ENCODE measurements at places on chromosomes 3 and 15.

DNA sequence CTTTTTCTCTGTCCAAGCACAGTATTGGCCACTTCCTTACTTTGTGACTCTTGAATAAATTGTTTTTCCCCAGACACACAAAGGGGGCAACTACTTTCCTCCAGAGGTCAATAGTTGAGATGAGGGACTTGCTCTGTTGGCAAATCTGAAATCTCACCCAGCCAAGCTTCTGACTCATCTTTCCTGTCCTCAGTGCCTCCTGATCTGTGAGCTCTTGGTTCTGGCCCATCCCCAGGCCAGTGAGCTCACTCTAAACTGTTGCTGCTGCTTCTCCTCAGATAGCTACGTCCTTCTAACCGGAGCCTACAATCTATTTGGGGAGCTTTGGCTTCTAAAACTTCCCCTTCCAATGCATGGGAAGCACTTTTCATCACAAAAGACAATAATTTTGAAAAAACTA, 50.0 kb upstream of the NMD3 start:
- DNase-seq: peak; percentile 76

- DNase-seq: no peak
Measured at GRCh38 chr3:24507776-24508422, 13.2 kb upstream of the THRB start.

DNA sequence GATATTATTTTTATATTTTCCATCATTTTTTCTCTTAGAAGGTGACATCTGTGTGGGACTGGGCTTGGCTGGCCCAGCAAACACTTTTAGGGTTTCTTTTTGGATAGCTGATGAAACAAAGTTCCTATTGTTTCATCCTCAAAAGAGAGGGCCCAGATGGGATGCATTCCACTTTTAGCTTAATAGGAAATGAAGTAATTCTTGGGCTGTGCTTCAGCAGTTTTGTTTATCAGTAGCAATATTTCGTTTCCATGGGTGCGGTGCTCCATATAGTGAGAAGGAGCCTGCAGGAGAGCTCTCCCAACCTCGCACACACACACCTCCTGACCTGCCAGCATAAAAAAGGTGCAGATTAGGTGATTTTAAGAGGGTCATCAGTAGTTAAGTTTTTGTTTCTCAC, 147.5 kb downstream of the AKAP13 start:
- DNase-seq: peak; percentile 64

DNA sequence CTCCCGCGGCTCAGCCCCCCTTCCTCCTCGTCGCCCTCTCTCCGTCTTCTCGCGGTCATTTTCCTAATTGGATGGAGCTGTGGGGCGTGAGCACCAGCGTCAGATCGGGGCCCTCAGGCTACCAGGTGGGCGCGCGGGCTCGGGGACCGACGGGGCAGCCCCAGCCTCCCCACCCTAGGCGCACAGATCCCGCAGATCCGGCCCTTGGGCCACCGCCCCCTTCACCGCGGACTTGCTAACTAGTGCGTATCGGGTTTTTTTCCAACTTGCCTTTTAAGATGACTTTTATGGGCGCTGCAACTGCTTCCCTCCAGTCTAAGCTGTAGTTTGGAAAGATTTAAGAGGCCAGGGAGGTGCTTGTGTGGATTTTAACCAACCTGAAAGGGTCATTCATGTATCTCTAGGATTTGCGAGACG, 1.3 kb downstream of the ZNF710 start:
- DNase-seq: peak; percentile 71

DNA sequence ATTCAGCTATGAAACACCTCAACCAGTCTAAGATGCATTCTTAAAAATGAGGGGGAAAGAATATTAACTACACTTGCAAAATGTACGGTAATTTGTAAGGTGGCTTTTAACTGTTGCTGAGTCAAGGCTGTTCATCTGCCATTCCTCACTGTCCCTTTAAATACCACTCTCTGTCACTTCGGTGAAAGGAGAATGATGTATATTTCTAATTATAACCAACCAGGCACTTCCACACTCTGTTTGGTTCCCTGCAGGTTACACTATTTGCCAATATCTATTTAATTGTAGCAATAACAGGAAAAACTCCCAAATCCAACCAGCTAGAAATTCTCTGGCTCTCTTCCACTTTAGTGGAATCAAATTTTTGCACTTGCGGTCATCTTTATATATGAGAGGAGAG, 70.5 kb upstream of the SLCO3A1 start:
- DNase-seq: no peak

GRCh38 chr15:68001811-68002210, 52.3 kb upstream of the PIAS1 start:
- DNase-seq: no peak

GRCh38 chr3:190579514-190580137, 65.7 kb downstream of the IL1RAP start:
- no peak for DNase-seq

GRCh38 chr15:38768970-38769369, 204.4 kb upstream of the RASGRP1 start:
- peak; percentile 41 for DNase-seq

DNA sequence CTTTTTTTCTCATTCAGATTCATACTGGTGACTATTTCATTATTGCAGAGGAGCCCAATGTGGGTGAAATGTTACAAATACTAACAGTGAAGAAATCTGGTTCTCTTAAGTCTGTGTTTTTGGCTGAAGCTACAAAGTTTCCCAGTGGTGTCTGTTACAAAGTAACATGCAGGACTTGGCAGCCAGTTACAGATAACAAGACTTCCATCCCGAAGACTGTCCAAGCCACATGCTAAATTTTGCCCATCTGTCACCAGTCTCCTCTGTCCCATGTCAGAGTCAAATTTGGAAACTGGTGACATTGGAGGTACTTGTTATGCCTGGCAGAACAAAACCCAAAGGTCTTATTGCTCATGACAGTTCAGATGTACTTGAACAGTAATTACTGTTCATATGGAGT, 269.2 kb upstream of the GOLIM4 start:
- no peak for DNase-seq

GRCh38 chr3:140078940-140079339, 144.0 kb downstream of the CLSTN2 start:
- peak; percentile 26 for DNase-seq

- peak; percentile 76 for DNase-seq
Measured at GRCh38 chr15:73273181-73274002, 95.4 kb downstream of the HCN4 start.

GRCh38 chr3:193894121-193894863, 241.7 kb upstream of the HES1 start:
- no peak for DNase-seq

DNA sequence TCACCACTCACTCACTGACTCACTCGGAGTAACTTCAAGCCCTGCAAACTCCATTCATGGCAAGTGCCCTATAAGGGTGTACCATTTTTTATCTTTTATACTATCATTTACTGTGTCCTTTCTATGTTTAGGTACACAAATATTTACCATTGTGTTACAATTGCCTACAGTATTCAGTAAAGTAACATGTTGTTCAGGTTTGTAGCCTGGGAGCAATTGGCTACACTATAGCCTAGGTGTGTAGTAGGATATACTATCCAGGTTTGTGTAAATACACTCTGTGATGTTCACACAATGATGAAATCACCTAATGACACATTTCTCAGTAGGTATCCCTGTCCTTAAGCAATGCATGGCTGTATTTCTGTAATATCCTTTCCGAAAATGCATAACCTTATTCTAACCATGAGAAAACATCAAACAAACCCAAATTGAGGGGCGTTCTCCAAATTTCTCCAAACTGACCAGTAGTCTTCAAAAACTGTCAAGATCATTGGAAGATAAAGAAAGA, 17.9 kb upstream of the CNOT10 start:
- DNase-seq: no peak

- no peak for DNase-seq
Measured at GRCh38 chr3:24046214-24046613, 101.1 kb downstream of the NR1D2 start.

DNA sequence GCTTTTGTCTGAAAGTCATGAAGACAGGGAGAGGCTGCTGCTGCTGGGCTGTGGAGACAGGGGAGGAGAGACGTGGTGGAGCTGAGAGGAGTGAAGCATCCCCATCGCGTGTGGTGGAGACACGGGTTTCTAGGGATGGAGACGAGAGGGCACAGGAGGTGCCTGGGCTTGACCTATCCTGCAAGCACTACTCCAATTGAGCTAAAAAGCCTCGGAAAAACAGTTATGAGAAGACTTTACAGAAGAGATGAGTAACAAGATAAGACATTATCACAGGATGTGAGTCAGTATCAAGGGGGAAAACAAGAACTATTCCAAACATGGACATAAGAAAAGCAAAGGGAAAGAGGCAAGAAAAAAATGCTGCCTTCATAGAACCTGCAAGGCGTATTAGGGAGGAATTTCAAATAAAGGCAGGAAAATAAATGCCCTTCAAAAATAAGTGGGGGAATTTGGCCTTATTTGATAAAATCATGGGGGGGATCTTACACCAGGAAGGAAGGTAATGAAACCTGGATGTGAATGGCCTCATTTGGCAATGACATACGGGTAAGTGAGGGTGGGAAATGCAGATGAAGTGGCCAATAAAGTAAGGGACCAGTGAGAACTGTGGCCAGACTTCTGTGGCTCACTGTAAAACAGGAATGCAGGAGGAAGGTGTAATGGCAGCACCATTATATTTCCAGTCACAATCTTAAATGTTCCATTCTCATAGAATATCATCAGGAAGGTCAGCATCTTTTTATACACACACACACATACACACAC, 97.9 kb downstream of the PLD1 start:
- no peak for DNase-seq

- no peak for DNase-seq
Measured at GRCh38 chr3:53346922-53347260, 452 bp downstream of the DCP1A start.

- DNase-seq: peak; percentile 93
Measured at GRCh38 chr3:146160321-146160963, 542 bp downstream of the PLOD2 start.

DNA sequence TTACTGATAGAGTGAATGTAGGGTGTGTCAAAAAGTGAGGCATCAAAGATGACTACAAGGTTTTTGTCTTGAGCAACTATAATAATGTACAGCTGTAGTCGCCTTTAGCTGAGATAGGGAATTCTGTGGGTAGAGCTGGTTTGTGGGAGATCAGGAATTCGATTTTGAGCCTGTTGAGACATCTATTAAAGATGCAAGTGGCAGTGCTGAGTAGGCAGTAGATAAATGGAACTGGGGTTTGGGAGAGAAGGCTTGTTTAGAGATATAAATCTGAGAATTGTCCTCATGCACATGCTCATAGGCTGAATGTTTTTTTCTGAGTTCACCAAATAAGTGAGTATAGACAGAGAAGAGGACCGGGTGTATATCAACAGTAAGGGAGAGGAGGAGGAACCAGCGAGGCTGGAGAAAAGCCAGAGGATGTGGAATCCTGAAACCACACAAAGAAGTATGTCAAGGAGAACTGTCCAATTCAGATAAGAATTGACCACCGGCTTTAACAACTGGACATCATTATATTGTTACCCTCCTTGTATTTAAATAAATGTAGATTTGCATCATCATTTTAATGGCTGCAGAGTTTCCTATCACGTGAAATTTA, 146.0 kb upstream of the TNIK start:
- DNase-seq: peak; percentile 26

DNA sequence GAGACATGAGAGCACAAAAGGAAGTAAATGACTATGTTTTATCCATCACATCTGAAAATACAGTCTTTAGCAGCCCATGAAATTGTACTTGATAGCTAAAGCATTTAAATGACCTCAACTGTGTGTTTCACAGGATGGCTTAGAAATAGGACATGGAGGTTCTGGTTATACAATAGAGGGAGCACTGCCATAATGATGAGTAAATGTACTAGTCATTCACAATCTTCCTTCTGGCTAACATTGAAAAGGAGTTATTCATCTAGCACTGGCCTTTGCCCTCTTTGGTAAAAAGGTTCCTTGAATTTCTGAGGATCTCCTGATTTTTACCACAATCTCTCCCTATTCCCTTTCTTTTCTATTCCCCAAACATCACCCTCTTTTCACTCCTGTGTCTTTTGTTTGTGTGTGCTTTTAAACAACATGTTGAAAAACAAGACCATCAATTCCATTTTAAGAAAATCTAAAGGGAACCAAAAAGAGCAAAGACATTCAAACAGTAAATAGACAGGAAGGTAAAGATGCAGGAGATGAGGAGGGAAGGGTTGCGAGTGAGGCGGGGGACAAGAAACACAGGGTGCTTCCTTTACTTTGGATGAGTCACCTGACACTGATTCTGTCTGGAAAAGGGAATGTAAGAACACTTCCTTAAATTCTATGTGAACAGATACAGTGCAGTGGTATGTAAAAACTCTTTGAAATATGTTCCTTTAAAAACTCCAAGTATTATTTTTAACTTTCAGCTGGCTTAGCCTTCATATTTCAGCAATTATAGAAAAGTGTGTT, 619.0 kb downstream of the MECOM start:
- DNase-seq: no peak

GRCh38 chr15:30962079-30962478, 29.3 kb downstream of the MTMR10 start:
- DNase-seq: no peak

DNA sequence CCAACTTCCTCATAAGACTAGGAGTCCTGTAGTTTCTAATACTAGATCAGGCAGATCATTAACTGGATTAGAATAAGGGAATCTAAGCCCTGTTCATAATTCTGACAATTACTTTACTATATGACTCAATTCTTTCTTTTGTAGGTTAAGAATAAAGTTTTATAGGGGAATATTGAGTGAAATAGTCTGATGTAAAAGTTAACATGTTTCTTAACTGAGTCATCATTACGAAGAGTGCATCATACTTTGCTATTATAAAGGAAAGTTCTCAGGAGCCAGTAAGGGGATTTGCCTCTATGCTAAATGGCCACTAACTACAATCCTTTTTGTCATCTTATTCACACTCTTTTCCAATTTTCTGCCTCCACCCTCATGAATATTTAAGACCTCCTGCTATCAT, 63.1 kb downstream of the POLQ start:
- peak; percentile 69 for DNase-seq

DNA sequence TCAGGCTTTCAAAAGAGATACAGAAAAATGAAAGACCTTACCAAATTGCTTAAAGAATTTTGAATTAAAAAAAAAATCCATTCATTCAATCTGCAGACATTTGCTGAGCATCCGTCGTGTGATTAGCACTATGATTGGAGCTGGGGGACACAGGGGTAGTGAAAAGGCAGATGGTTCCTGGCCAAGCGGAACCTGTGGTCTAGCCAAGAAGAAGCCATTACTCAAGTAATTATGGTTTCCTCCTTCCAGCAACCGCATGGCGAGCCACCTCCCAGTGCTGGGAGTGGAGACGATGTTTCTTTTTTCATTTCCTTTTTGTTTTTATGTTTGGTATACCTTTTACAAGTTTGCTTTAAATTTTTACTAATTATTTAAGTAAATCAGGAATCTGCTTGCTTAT, 140.2 kb downstream of the CACNA2D3 start:
- no peak for DNase-seq

DNA sequence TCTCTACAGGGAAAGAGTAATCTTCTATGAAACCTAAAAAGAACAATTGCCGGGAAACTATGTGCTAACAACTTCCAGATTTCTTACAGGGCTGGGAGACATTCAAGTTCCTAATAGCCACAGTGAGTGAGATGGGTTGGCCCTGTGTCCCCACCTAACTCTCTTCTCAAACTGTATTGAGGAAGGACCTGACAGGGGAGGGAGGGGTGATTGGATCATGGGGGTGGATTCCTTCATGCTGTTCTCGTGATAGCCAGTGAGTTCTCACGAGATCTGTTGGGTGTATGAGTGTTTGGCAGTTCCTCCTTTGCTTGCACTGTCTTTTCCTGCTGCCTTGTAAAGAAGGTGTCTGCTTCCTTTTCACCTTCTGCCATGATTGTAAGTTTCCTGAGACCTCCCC, 958.7 kb downstream of the AGBL1 start:
- DNase-seq: no peak
